ENCODE measurements at places on chromosomes 12 and 14.

GRCh38 chr12:110766311-110767154 lies 23.8 kb upstream of the PPP1CC start:
- ATAC-seq, result no peak

DNA sequence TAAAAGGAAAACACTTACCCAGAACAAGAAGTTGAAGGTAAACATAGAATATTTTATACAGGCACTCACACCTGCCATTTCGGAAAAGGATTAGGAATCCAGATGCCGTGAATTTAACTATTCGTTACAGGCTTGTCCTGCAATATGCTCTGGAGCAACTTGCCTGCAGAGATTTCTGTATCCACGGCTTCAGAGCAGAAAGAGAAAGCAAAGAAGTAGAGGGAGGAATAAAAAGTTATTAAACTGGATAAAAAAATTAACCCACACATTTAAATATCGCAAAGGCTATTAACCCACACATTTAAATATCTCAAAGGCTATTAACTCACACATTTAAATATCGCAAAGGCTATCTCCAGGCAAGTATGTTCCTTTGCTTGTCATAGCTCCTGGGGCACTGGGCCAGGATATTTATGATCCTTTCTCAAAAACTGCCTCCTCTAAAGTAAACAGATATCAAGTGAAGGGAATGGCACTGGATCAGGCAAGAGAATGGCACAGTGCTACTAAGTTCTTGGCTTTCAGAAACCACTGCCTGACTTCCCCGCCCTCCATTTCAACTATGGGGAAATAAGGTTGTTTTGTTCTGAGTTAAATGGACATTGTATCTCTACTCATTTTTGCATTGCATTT lies at the start of gene TSPAN8:
TSPAN8 (minus strand) TSS at position 399 of the 633 bp plus-strand sequence; CDS start at position 78, 321 bp downstream.
- ATAC-seq, result no peak

GRCh38 chr12:3761116-3761735 lies 8.3 kb upstream of the CRACR2A start:
- peak; percentile 56 for ATAC-seq

- ATAC-seq, result no peak
Observed at GRCh38 chr14:80233470-80234089, 22.3 kb upstream of the DIO2 start.

DNA sequence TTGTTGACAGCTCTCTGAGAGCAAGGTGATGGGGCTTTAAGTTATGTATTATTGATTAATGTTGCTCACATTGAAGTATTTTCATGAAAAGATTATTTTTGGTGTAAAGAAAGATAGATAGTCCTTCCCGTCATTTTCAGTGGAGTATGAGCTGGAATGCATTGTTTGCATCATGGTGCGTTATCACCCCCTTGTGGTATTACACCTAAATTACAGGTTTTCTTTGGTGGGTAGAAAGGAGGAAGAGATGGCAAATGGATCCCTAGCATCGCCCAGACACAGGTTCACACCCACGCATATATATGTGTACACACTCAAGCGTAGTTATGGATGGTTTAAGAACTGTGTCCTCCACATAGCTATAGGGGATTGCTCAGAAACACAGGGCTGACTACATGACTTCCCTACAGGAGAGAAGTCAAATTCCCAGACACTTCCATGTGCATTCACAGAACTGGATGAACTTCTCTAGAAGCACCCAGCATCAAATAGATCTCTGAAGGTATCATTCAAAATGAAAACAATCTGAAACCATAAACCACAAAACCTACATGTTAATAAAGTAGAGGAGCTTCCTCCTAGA lies 14.4 kb upstream of the SERPINA10 start:
- no peak for ATAC-seq

- no peak for ATAC-seq
Observed at GRCh38 chr12:99309812-99310211, 337.7 kb upstream of the GARIN6 start.

DNA sequence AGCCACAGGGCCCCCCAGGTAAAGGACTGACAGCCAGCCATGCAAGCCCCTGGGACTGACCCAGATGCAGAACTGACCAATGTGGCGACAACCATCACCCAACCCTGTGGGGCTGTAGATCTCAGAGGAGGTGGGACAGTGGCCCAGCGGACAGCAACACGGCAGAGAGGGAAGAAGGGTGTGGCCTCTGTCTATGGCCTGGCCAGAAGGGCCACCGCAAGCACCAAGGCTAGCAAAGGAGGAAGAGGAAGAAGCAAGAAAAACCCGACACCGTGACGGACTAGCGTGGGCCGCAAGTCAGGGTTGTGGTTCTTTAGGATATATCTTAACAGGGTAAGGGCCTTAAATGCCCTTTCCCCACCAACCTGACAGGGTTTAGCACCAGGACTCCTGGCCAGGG lies 71.2 kb downstream of the ITPK1 start:
- no peak for ATAC-seq

DNA sequence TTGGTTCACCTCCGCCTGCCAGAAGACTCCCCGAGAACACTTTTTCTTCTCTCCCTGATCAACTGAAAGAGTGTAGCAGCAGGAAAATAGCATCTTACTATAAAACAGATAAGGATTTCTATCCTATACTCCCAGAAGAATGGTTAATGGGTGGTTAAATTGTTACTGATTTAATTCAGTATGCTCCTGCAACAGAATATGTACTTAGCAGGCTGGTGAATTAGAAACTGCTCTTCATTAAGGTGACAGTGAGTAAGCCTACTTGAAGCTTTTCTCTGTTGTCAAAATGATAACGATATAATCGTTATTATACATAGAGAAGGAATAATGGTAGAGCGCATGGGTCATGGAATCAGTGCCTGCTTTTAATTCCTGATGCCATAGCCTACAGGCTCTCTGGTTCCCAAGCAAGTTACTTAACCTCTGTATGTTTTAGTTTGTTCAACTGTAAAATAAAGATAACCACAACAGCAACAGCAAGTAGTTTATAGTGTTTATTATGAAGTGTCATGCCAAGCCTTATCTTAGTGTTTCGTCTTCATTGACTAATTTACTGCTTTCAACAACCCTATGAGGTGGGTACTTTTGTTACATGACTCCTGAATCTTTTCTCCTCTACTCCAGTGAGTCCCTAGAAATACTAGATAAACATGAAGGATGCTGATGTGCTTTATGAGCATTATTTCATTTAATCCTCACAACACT lies 392.6 kb downstream of the CCDC91 start:
- ATAC-seq, result no peak

DNA sequence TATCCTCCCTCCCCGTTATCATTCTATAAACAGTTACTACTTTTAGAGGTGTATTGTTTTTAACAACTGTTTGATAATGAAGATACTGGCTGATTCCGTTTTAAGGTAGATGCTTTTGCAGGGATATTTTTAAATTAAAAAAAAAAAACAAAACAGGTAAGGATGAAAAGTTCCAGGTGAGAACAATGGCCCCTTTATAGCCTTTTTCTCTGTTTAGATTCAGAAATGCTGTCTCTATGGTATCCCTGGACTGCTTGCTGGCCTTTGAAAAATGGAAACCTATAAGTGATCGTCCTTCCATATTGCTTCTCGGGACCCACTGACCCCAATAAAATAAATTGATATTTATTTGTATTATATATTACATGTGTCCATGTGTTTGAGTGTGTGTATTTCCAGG lies 23.2 kb upstream of the ANO6 start:
- no peak for ATAC-seq

GRCh38 chr14:95452893-95453712 lies 63.3 kb downstream of the SYNE3 start:
- no peak for ATAC-seq

GRCh38 chr12:109885616-109886015 lies 5.3 kb upstream of the GLTP start:
- ATAC-seq, result no peak

GRCh38 chr14:92675976-92676375 lies 72.5 kb downstream of the LGMN start:
- ATAC-seq, result no peak

- peak; percentile 31 for ATAC-seq
Observed at GRCh38 chr14:23351681-23352505, 794 bp downstream of the SLC22A17 start.

DNA sequence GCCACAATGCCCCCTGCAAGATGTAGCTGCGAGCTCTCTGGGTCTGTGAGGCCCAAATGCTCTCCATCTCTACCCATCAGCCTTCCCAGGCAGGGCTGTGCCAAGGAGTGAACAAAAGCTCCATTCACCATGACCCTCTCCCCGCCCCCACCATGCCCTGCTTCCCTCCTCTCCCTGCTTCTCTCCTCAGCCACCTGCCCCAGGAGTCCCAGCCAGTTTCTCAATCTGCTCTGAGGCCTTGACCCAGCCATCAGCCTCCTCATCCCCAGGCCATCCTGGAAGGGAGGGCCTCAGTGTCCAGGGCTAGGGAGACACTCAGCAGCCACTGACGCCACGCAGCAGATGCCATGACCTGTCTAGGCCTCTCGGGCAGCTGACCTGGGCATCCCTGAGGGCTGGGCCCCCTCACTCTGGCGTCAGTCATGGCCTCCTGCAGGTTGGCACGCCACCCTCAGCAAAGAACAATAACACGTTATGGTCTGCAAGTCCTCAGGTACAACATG lies 8.5 kb upstream of the KRT5 start:
- ATAC-seq, result no peak

DNA sequence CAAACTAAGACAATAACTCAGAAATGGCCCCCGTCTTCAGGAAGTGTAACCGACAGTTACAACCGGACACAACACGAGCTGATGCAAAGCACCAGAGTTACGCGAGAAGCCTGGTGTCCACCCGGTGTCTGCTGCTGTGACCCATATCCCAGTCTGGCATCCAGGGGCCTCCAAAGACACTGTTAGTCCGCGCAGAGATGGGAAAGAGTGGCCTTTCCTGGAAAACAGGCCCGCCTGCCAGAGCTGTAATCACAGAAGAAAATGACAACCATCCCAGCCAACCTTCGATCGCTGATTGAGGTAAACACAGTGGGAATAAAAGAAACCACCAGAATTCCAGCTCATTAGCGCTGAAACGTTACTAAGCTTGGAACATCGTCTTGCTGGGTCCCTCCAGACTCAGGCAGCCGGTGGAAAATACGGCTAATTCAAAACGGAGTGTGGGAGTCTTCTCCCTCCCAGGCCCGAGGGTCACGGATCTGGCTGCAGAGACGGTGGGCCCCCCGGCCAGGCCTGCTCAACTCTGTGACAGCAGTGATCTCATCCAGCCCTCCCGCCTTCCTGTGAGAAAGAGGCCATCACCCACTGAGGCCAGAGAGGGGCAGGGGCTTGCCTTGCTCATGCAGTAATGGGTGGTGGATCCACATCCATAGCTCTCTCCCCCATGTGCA lies 273.9 kb upstream of the RTL1 start:
- ATAC-seq, result no peak

DNA sequence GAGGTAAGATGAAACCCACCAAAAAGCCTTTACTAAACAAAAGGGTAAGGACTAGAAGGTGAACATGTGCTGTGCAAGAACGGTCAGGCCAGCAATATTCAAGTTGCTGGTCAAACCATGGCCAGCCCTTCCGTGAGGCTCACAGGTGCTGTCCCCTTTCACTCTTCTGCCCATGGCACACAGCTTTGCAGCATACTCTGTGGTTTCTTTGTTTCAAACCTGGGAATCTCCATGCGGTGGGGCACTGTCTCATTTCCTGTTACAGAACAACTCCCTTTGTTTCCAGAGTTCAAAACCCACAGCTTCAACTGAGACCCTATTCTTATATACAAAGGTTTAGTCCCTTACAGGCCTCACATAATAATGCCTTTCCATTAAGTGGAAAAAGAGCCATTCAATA lies 1.7 kb upstream of the OVCH1 start:
- no peak for ATAC-seq

DNA sequence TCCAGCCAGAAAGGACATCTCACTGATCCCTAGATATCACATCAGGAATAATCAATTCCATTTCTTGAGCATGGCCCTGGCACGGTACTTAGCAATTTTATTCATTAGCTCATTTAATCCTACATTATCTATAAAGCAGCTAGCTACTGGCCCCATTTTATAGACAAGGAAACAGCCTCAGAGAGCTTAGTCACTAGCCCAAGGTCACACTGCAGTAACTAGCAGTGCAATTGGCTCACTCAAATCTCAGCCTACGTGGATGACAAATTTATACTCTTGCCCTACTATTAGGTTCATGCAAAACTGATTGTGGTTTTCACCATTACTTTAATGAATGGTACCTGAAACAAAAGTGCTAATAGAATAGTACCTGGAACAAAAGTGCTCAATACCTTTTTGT lies 41.7 kb downstream of the NUAK1 start:
- ATAC-seq, result no peak

- no peak for ATAC-seq
Observed at GRCh38 chr14:66111891-66112290, 374.3 kb upstream of the CCDC196 start.

GRCh38 chr14:91901449-91902226 lies 34.3 kb upstream of the TC2N start:
- no peak for ATAC-seq

GRCh38 chr14:75268633-75269550 lies 9.7 kb upstream of the FOS start:
- ATAC-seq, result no peak

DNA sequence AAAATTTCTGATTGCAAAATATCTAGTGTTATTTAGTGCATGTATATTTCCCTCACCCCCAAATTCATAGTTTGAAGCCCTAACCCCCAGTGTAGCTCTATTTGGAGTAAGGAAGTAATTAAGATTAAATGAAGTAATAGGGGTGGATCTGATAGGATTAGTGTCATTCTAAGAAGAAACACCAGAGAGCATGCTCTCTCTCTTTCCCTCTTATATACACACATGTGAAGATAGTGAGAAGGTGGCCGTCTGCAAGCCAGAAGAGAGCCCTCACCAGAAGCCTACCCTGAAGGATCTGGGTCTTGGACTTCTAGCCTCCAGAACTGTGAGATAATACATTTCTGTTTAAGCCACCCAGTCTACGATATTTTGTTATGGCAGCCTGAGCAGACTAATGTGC lies 120.3 kb downstream of the TMEM30B start:
- ATAC-seq, result no peak

DNA sequence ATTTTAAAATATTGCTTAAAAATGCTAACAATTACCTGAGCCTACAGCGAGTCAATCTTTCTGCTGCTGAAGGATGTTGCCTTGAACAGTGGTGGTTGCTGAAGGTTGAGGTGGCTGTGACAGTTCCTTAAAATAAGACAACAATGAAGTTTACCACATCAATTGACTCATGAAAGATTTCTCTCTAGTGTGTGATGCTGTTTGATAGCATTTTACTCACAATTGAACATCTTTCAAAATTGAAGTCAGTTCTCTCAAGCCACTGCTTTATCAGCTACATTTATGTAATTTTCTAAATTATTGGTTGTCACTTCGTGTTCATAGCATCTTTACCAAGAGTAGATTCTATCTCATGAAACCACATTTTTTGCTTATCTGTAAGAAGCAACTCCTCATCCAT lies 20.3 kb downstream of the CMAS start:
- ATAC-seq, result no peak

GRCh38 chr14:81837304-81837703 lies 303.7 kb upstream of the SEL1L start:
- ATAC-seq, result no peak

DNA sequence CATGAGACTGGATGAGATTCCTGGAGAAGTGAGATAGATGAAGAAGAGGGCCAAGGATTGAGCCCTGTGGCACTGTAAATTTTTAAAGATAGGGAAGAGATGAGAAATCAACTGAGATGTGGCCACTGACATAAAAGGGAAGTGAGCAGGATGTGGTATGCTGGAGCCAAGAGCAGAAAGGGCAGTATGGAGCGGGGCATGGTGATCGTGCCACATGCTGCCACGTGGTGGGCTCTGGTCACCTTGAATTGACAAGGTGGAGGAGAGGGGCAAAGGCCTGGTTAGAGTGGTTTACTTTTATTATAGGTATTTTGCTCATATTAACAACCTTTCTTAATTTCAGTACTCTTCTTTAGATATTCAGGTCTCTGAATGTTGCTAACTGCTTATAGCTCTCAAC lies 257.9 kb downstream of the NEDD1 start:
- no peak for ATAC-seq

GRCh38 chr12:48788524-48788853 lies 400 bp downstream of the ADCY6 start:
- no peak for ATAC-seq

All from activated T-helper 17 cell treated with anti-CD3 and anti-CD28 coated beads, Interleukin-2, amount 50 U/mL, for 72 hours (primary cell).